ENCODE measurements at places on chromosomes 2 and 18.

DNA sequence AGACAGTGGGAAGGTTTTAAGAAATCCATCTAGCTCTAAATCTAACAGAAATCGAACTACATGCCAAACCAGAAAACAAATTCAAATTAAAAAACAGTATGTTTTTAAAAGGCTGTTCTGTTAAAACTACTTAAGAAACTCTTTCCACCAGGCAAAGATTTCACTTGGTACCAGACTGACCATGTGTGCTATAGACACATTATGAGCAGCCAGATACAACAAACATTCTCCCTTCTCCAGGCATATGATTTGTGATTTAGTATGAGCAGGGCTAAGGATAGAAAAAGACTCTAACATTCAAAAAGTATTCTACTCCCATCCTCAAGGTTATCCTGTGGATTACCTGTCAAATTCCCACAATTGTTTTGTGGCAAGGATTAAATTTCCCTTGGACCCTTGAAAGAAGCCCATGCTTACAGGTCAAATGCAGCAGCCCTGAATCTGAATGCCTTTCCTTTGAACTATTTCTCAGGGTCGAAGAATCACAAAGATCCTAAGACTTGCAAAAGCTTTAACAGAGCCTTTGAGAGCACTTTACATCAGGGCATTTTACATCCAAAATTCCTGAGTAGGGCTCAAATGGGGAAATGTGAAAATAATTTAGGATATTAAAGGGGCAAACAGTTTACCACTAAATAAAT, 42.5 kb upstream of the TTC32 start:
- no peak for DNase-seq

GRCh38 chr2:216371721-216372702, at the start of gene MARCHF4:
MARCHF4 (minus strand) TSS chr2:216372483; CDS start chr2:216370260, 2,223 bp downstream.
- DNase-seq, result peak; percentile 66

DNA sequence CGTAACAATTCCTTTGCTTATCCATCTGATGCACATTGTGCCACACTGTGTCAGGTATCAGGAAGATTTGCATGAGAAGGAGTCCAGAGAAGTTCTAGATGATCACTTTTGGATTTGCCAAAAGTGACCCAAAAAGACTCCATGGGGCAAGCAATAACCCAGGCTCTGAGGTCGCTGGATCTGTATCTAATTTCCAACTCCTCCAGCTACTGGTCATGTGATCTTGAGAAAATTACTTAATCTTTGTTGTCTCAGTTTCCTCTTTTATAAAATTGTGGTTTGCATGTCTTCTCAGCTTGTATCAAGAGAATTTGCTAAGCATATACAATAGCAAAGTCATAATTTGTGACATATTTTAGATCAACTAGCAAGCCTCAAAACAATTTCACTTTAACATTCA, 61.3 kb upstream of the ITGA4 start:
- DNase-seq, result no peak

GRCh38 chr2:73850009-73850408, 21.2 kb downstream of the STAMBP start:
- no peak for DNase-seq

- no peak for DNase-seq
Observed at GRCh38 chr2:51960841-51961335, 929.0 kb upstream of the NRXN1 start.

DNA sequence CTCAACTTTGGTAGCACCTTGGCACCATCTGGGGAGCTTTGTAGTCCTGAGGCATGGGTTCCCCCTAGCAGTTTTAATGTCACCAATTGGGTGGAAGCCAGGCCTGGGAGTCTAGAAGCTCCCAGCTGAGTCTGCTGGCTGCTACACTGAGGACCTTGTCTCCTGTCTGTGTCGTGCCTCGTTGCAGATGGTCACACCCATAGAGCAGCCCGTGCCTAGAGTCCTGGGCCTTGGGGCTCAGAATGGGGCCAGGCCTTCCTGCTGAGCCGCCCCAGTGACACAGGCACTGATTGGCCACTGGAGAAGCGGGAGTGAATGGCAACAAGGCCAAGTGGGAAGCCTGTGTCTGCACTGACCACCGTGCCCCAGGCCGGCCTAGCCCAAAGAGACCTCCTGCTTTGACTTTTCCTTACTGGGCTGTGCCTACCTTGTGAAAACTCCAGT, 113.2 kb downstream of the SH3RF3 start:
- no peak for DNase-seq

- no peak for DNase-seq
Observed at GRCh38 chr2:10146366-10147005, 23.9 kb downstream of the RRM2 start.

DNA sequence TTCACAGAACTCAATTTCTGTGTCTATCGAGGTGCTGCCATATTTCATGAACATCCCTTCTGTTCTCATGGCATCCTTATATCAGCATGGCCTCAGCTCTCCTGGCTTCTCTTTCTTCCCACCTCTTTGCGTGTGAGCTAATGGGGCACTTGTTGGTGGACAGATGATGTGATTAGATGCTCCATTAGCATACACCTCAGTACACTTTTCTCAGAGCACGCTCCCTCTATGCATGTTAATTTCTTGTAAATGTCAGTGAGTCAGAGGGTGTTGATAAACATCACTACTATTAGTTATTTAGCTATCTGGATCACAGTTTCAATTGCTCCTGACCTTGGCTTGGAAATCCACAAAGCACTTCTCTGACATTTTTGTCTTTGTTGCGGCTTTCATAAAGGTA, 159.4 kb downstream of the CD8B2 start:
- no peak for DNase-seq

GRCh38 chr18:69400253-69400975, at the start of gene DOK6:
DOK6 (plus strand) TSS chr18:69400888.
- no peak for DNase-seq

GRCh38 chr2:172698041-172698863, 37.4 kb upstream of the RAPGEF4 start:
- no peak for DNase-seq

GRCh38 chr2:147051814-147052213, 793.0 kb upstream of the ACVR2A start:
- DNase-seq, result no peak

- no peak for DNase-seq
Observed at GRCh38 chr2:186862869-186863709, 14.1 kb upstream of the ZSWIM2 start.

- no peak for DNase-seq
Observed at GRCh38 chr18:9952633-9953416, 39.0 kb downstream of the VAPA start.

DNA sequence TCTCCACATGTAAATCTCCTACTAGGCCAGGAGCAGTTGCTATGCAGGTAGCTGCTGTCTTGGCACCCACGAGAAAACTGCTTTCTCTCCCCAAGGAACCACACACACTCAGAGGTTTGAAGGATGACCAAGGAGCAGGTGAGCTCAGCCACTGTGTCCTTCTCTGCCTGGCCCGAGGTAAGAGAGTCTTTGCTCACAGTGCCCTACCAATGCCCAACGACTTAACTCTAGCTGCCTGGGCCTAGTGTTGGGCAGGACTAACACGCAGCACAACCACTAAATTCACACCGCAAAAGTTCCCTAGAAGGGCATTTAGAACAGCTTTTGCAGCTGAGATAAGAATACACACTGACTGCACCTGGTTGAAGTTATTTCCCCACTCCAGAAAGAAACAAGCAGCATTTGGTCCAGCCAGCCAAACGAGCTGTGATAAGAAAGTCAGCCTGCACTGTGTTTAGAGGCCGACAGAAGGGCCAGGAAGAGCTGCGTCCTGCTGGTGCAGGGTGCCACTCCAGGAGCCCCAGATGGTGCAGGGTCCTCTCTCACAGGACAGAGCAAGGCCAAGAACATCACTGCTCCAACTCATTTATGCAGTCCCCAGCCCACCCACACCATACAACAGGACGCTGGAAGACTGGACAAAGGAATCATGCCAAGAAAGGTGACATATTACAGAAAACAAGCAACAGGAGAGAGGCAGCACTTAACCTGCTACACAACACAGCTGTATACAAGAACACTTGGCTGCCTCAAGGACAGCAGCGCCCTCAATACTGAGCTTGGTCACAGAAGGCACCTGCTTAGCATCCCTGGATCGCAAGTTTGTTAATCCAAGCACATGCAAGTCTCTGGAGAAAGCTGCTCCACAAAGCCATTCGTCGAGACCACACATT, 12.5 kb downstream of the HDLBP start:
- DNase-seq, result no peak

GRCh38 chr2:128012698-128013097, 15.2 kb downstream of the SAP130 start:
- no peak for DNase-seq

DNA sequence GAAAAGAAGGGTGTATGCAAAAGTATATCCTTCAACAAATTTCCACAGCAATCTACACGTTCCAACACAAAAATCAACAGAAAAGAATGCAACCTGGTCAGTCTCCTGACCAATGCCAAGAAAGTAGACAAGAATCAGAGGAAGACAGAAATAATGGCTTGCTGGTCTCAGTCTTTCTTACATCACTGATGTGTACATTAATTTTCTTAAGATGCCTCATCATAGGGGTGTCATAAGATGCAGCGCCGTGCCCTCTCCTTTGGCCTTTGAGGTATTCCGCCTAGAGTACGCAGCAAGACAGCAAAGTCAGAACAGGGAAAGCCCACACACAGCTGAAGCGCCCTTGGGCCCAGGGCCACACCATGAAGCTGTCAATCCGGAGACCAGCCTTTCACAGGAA, 112.9 kb downstream of the RIF1 start:
- no peak for DNase-seq

- DNase-seq, result no peak
Observed at GRCh38 chr2:16069663-16069932, 129.2 kb downstream of the MYCN start.

- no peak for DNase-seq
Observed at GRCh38 chr18:12645254-12645653, 12.7 kb downstream of the SPIRE1 start.

DNA sequence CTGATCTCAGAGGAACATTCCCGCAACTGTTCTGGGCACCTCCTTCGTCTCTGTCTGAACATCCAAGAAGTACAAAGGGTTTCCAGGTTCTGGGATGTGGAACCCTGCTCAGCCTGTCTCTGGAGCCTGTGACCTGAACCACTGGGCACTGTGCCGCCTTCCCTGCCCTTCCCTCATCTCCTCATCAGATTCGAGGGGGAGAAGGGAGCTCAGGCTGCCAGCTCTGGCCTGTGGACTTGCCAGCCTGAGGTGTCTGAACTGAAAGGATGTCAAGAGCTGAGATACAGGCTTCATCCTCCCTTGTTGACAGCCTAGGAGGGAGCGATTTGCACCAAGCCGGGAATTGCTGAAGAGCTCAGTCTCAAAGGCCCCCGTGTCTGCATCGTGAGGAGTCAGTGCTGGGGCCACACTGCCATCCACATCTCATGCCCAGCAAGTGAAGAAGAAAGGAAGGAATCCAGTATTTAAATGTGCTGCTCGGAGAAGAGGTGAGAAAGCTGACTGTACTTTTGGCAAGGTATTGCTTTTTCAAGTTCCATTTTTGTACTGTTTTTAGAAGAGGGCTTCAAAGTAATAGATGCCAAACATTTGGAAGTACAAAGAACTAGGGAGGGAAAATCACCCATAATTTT, 12.6 kb downstream of the NEU2 start:
- no peak for DNase-seq

- no peak for DNase-seq
Observed at GRCh38 chr18:27750014-27750413, 426.9 kb downstream of the CDH2 start.

- DNase-seq, result no peak
Observed at GRCh38 chr2:106124106-106124756, 69.9 kb downstream of the UXS1 start.

DNA sequence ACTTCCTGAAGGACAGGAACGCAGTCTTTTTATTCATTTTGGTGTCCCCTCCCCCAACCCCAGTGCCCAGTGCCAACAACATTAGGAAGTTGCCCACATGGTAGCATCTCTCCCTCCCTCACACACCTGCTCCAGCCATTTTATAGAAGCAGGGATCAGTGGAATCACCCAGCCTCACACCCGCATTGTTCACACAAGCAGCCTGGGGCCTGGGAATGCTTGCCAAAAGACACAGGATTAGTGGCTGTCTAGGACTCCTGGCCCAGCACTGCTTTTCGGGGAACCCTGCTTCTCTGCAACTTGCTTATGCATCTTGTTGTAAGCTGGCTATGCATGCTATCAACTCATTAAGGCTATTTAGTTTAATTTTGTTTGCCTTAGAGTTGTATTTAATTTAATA, 17.9 kb downstream of the TMEM37 start:
- DNase-seq, result no peak

DNA sequence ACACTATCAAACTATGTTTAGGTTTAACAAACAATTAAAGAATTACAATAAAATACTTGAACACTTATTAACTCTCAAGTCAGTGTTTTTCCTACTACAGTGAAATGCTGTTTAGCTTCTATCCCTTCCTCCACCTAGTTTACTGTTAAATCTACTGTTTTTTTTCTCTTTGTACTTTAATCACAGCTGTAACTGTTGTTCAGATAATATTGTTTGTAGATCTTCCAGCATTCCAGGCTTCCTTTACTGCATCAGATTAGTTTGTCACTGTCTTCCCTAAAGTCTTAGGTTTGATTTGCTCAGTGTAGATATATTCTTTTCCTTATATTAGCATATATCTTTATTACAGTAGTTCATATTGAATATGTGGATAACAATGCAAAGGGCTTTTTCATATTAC, 22.5 kb downstream of the BIRC6 start:
- DNase-seq, result no peak

GRCh38 chr18:35387152-35387571, 10.0 kb upstream of the ZNF396 start:
- peak; percentile 6 for DNase-seq

DNA sequence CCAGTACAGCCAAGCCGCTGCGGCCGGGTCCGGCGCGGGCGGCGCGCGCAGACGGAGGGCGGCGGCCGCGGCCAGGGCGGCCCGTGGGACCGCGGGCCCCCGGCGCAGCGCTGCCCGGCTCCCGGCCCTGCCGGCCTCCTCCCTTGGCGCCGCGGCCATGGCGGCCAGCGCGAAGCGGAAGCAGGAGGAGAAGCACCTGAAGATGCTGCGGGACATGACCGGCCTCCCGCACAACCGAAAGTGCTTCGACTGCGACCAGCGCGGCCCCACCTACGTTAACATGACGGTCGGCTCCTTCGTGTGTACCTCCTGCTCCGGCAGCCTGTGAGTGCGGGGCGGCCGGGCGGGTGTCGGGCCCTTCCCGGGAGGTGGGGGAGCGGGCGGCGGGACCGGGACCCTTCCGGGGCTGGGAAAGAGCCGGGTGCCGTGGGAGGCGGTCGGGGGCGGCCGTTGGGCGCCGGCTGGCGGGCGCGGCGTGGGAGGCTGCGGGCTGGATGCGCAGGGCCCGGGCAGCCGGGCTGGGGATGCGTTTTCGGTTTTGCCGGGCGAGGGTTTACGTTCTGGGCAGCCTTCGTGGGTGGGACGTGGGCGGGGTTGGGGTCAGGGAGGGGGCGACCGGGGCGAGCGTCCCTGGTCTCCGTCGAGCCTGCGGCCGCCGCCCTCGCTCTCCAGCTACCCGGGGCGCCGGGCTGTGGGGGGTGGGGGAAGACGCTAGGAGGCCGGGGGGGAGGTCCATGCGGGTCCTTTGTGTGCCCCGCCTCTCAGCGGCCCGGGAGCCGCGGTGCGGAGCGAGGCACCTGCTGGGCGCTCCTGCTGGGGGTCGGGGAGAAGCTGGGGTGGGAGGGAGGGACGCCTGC, 537 bp downstream of the AGFG1 start:
- peak; percentile 46 for DNase-seq
